Right ventricle myocardium superior (tissue), 1 donor: ENCODE measurements at places on chromosomes 5 and 9. TPM values are rescaled to one million over a fixed set of nuclear protein-coding genes. Genes with fewer than 3 reads are reported as not detected.

DNA sequence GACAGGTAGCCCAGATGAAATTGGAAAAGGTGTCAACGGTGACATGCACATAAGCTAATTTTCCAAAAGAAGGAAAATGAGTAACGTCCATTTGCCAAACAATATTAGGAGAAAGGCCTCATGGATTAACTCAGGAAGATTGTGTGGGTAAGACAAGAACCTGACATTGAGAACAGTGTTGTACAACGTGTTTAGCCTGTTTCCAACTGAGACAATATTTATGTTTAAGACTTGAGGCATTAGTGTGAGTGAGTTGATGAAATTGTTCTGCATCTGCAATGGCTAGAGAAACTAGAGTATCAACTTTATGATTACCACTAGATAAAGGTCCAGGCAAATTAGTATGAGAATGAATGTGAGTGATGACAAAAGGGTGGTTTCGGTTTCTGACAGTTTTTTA, 191.3 kb upstream of the RAI14 start:
- no peak for DNase-seq

DNA sequence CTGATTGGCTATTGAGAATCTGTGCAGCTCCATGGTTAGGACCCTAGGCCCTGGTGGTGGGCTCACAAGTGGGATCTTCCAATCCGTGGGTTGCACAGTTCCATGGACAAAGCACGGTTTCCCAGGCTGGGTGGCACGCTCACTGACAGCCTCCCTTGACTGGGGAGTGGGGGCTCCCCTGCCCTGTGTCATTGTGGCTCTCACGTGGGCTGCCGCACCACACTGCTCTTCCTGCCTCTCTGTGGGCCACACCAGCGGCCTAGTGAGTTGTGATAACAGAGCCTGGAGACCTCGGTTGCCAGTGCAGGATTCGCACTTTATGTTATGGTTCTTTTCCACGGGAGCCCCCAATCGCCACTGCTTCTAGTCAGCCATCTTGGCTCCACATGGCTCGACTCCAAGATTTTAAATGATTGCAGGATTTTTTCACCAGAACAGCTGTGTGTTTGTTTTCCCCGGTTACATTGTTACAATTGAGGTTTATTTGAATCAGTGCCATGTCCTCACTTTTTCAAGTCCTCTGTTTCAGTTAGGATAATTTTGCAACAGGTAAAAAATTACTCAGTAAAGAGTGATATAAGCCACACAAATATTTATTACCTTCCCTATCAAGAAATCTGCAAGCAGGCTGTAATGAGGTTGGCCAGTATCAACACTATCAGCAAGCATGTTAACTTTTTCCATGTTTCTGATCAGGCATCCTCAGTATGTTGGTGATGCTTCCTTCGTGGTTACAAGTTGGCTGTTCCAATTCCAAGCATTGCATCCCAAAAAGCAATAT, 253.8 kb downstream of the ZNF608 start:
- no peak for DNase-seq

DNA sequence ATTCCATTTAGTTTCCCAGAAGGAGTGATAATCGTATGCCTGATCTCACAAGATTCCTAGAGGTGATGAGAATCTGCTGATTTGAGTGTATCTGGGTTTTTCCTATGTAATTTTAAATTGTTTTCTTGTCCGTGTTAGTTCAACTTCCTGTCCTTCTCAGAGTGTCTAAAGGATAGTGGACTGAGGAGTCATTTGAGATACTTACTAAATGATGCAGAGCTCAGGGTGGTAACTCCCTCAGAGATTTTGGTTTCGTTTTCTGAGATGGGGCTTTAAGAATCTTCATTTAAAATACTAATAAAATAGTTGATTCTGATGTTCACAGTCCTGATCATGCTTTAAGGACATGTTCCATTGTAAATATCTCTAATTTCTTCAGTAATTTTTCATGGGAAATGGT, 30.3 kb downstream of the MELK start:
- no peak for DNase-seq

PGM5 gene
- 157 TPM for total RNA-seq

DNA sequence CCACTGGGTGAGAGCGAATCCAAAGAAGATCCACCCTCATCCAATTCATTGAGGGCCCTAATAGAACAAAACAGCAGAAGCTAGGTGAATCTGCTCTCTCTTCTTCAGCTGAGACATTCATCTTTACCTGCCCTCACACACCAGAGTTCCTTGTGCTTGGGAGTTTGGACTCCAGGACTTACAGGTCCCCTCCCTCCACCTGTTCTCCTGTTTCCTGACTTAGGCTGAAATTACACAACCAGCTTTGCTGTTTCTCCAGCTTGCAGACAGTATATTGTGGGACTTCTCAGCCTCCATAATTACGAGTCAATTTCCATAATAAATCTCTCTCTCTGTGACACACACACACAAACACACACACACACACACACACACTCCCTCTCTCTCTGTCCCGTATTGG, 19.1 kb downstream of the TMEM171 start:
- no peak for DNase-seq

DNA sequence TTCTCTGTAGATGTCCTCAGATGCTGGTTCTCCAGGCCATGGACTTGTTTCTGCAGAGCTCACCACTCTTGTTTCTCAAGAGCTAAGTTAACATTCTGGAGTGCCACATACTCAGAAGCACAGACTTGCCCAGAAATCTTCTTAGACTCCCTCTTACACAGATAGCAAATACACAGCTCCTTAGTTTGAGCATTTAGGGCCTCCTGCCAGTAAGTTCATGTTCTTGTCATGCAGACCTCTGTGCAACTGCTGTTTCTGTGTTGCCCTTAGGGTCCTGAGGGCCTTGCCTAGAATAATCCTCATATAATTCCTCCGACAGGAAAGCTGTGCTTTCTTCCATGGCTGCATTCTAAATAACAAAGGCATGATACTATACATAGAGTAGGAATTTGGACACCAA, 1.3 kb upstream of the PTPDC1 start:
- DNase-seq = no peak

ASS1 gene
- 74.4 TPM for total RNA-seq

TSLP gene
- total RNA-seq = 4.5 TPM
